ENCODE measurements at places on chromosomes 7 and 10. TPM values are rescaled to one million over a fixed set of nuclear protein-coding genes. Genes with fewer than 3 reads are reported as not detected.

DNA sequence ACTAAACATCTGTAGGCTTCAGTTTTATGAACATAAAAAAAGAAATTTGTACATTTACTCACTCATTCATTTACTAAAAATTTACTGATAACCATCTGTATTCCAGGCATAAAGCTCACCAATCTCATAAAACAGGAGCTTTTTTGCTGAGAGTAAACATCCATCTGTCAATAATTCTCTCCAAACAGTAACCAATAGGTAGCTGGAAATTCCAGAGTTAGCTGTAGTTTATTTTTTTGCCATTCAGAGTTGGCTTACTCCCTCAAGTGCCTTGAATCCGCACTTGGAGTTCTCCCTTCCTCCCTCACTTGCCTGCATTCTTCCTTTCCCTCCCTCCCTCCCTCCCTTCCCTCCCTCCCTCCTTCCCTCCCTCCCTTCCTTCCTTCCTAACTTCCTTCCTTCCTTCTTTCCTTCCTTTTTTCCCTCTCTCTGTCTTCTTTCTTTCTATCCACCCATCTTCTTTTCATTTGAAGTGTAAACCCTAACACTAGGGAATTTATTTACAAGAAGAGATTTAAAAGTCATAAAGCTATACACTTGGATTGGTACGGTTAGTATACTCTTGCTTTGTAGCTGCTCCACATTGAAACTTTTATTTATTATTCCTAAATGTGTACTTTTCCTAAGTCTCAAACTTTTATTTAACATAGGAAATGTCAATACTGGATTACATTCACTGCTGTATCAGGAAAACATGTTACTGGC lies 44.6 kb upstream of the BICC1 start:
- H3K27ac ChIP-seq = no peak overlapping the region
- no peak for DNase-seq
- no peak overlapping the region for H3K4me3 ChIP-seq
- H3K4me1 ChIP-seq = peaks cover 9% of the 10 kb centered on the region
- H3K27me3 ChIP-seq = no peaks in the 10 kb centered on the region

The CYP17A1 gene
- polyA plus RNA-seq = not detected

- no peaks in the 10 kb centered on the region for H3K36me3 ChIP-seq
- peaks cover 21% of the 10 kb centered on the region for H3K4me1 ChIP-seq
- H3K4me3 ChIP-seq = no peak overlapping the region
Observed at GRCh38 chr10:52649511-52649910, 123.1 kb downstream of the MBL2 start.

DNA sequence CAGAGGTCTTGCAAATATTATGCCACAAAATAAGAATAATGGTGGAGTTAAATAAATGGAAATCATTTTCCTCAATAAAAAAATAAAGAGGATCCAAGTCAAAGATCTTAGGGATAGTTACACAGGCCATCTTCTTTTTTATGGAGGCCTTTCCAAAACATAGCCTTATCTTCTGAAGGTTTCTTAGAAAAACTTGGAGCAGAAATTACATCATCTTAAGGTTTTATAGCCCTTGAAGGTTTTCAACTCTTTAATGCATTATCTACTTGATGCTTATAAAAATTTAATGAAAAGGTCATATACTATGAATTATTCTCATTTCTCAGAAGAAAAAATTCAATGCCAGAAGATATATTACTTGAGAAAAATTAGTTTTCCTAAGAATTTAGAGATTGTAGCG lies 94.2 kb upstream of the LAMB4 start:
- no peaks in the 10 kb centered on the region for H3K27me3 ChIP-seq
- H3K27ac ChIP-seq = no peak overlapping the region
- no peaks in the 10 kb centered on the region for H3K36me3 ChIP-seq
- H3K4me3 ChIP-seq = no peak overlapping the region

GRCh38 chr7:148620749-148621359 lies 30.3 kb downstream of the C7orf33 start:
- no peak overlapping the region for H3K27ac ChIP-seq
- H3K4me1 ChIP-seq = no peaks in the 10 kb centered on the region
- H3K27me3 ChIP-seq = peaks cover 28% of the 10 kb centered on the region
- H3K36me3 ChIP-seq = no peaks in the 10 kb centered on the region
- no peak overlapping the region for H3K4me3 ChIP-seq

The GJD4 gene
- not detected for polyA plus RNA-seq

GRCh38 chr10:27779462-27780015 lies 33.9 kb upstream of the MKX start:
- no peak overlapping the region for H3K4me3 ChIP-seq
- H3K36me3 ChIP-seq = no peaks in the 10 kb centered on the region
- H3K27ac ChIP-seq = no peak overlapping the region

The CHAT gene
- not detected for polyA plus RNA-seq

GRCh38 chr7:20229646-20230500 lies 12.7 kb upstream of the MACC1 start:
- H3K4me3 ChIP-seq = no peak overlapping the region
- peak overlapping the region; percentile 57 for H3K27ac ChIP-seq
- DNase-seq = peak; percentile 90
- H3K4me1 ChIP-seq = peaks cover 27% of the 10 kb centered on the region
- no peaks in the 10 kb centered on the region for H3K36me3 ChIP-seq

DNA sequence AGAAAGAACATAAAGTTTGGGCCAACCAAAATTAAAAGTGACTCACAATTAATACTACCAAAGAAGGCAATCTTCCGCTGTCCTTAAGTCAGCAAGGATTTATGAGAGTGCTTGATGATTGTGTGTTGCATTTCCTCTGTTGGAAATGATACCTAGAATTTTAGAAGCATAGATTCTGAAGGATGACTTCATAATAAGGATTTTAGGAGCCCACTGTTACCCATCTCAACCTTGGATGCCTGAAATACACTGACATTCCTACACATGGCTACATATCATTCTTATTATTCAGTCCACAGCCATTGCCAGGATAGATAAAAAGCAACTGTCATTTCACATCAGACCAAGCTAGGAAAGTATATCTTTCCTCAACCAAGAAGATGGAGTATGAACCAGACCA lies 823.8 kb downstream of the LRMDA start:
- H3K4me1 ChIP-seq = peaks cover 25% of the 10 kb centered on the region
- H3K4me3 ChIP-seq = no peak overlapping the region
- H3K36me3 ChIP-seq = no peaks in the 10 kb centered on the region
- DNase-seq = peak; percentile 4

The C1GALT1 gene
- polyA plus RNA-seq = 79.0 TPM

DNA sequence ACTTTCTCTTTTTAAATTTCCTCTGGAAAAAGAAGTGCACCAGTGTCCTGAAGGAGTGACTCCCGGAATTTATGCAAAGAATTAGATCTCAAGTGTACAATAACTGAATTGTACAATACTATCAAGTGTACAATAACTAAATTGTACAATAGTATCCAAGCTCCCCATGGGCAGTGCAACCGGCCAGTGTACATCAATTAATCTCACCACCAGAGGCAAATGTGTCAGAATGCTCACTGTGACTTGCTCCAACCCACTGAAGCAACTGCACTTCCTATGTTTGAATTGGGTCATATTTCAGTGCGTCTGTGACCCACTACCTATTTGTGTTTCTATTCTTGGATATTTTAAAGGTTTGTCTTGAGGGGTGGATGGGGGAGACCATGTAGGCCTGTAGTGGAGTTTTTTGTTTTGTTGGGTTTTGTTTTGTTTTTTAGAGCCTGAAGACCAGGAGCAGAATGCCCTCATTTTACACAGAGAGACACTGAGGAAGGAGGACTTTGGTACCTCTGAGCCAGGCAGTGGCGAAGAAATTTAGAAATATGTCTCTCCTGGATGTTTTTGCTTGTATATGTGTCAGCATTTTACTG lies 78.5 kb upstream of the CTTNBP2 start:
- no peak overlapping the region for H3K27ac ChIP-seq
- no peaks in the 10 kb centered on the region for H3K27me3 ChIP-seq
- no peaks in the 10 kb centered on the region for H3K36me3 ChIP-seq
- no peaks in the 10 kb centered on the region for H3K4me1 ChIP-seq
- no peak overlapping the region for H3K4me3 ChIP-seq
- DNase-seq = no peak

- H3K36me3 ChIP-seq = no peaks in the 10 kb centered on the region
- no peaks in the 10 kb centered on the region for H3K27me3 ChIP-seq
- no peaks in the 10 kb centered on the region for H3K4me1 ChIP-seq
Observed at GRCh38 chr7:51217804-51218203, 98.8 kb downstream of the COBL start.

The CDNF gene
- 1.0 TPM for polyA plus RNA-seq

DNA sequence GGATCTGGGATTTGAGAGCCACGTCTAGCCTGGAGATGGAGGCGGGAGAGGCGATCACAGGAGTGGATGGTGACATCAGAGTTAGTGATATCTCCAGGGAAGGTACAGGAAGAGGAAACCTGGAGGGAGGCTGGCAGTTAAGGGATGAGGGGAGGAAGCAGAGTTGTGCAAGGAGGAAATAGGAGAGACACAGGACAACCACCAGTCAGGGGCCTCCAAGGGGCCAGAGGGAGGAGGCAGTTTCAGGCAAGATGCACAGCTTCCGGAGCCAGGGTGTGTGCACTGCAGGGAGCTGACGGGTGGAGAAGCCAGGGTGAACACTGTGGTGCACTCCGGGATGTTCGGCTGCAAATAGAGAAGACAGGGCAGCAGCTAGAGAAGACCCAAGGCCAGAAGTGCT lies 141.2 kb downstream of the GLI3 start:
- no peak overlapping the region for H3K27ac ChIP-seq
- H3K4me3 ChIP-seq = no peak overlapping the region
- no peak for DNase-seq

GRCh38 chr10:70462349-70462984 lies 16.1 kb upstream of the PALD1 start:
- peaks cover 7% of the 10 kb centered on the region for H3K27me3 ChIP-seq
- H3K27ac ChIP-seq = no peak overlapping the region
- no peaks in the 10 kb centered on the region for H3K4me1 ChIP-seq
- no peak overlapping the region for H3K4me3 ChIP-seq
- DNase-seq = peak; percentile 61
- H3K36me3 ChIP-seq = no peaks in the 10 kb centered on the region

DNA sequence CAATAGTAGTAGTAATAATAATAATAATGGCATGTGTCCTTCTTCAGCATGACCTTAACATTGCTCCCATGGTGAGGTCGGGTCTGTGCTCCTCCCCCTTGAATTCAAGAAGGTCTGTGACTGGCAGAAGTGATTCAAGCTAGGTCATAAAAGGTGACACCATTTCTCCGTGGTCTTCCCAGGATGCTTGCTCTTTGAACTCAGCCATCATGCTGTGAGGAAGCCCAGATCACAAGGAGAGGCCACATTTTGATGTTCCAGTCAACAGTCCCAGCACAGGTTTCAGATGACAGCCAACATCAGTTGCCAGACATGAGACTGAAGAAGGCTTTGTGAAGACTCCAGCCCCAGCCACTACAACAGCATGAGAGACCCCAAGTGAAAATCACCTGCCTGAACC lies 83.9 kb downstream of the SEPTIN14 start:
- H3K27ac ChIP-seq = no peak overlapping the region
- DNase-seq = no peak
- H3K4me1 ChIP-seq = no peaks in the 10 kb centered on the region
- no peak overlapping the region for H3K4me3 ChIP-seq
- no peaks in the 10 kb centered on the region for H3K27me3 ChIP-seq

GRCh38 chr10:20100171-20100570 lies 283.9 kb downstream of the PLXDC2 start:
- no peak overlapping the region for H3K4me3 ChIP-seq
- no peaks in the 10 kb centered on the region for H3K27me3 ChIP-seq
- no peaks in the 10 kb centered on the region for H3K36me3 ChIP-seq
- no peaks in the 10 kb centered on the region for H3K4me1 ChIP-seq
- no peak overlapping the region for H3K27ac ChIP-seq

DNA sequence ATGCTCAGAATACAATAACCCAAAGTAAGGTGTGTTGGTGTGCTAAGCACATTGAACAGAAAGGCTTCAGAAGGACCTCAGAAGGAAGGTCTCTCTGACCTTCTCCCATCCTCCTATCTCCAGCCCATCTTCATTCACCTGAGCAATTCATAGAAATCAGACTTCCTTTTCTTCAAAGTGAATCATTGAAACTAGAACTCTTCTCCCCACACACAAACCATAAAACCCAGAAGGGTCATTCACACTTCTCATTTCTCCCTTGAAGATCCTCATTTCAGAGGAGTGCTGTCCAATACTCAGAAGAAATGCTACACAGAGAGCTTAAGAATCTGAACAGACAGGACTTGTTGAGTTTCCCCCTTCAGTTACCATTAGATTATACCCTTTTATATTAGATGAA lies 89.5 kb downstream of the VWDE start:
- DNase-seq = no peak
- H3K27ac ChIP-seq = no peak overlapping the region
- no peaks in the 10 kb centered on the region for H3K4me1 ChIP-seq
- H3K27me3 ChIP-seq = 0 out of 2 replicates have a peak, but pooled peaks cover under 1% of the 10 kb centered on the region
- no peaks in the 10 kb centered on the region for H3K36me3 ChIP-seq

The ZP3 gene
- 4.9 TPM for polyA plus RNA-seq

GRCh38 chr7:80186721-80187120 lies 52.1 kb downstream of the GNAI1 start:
- DNase-seq = no peak
- no peaks in the 10 kb centered on the region for H3K36me3 ChIP-seq
- H3K27me3 ChIP-seq = no peaks in the 10 kb centered on the region
- no peak overlapping the region for H3K4me3 ChIP-seq
- no peaks in the 10 kb centered on the region for H3K4me1 ChIP-seq

GRCh38 chr7:4056552-4057288 lies 625.4 kb upstream of the FOXK1 start:
- H3K4me3 ChIP-seq = no peak overlapping the region
- H3K27ac ChIP-seq = no peak overlapping the region
- no peaks in the 10 kb centered on the region for H3K4me1 ChIP-seq

GRCh38 chr7:46832136-46832535 lies 749.8 kb downstream of the TNS3 start:
- no peak overlapping the region for H3K4me3 ChIP-seq
- H3K36me3 ChIP-seq = no peaks in the 10 kb centered on the region
- no peak for DNase-seq
- H3K27ac ChIP-seq = no peak overlapping the region

GRCh38 chr7:147659036-147659995 lies 931.2 kb upstream of the C7orf33 start:
- no peaks in the 10 kb centered on the region for H3K4me1 ChIP-seq
- DNase-seq = no peak
- H3K4me3 ChIP-seq = no peak overlapping the region
- no peak overlapping the region for H3K27ac ChIP-seq

The SLC16A9 gene
- polyA plus RNA-seq = not detected

The CRTAC1 gene
- not detected for polyA plus RNA-seq

The SLC13A1 gene
- not detected for polyA plus RNA-seq

The CLRN3 gene
- polyA plus RNA-seq = not detected
